T-helper 2 cell (primary cell): ENCODE measurements at places on chromosomes 3 and 15.
A peak's percentile ranks its signal among the peaks of the same experiment; 100 is the strongest.

- no peak for DNase-seq
Measured at GRCh38 chr3:40054568-40055222, 245.3 kb downstream of the MYRIP start.

GRCh38 chr15:85792912-85793590, 1.7 kb downstream of the KLHL25 start:
- no peak for DNase-seq

DNA sequence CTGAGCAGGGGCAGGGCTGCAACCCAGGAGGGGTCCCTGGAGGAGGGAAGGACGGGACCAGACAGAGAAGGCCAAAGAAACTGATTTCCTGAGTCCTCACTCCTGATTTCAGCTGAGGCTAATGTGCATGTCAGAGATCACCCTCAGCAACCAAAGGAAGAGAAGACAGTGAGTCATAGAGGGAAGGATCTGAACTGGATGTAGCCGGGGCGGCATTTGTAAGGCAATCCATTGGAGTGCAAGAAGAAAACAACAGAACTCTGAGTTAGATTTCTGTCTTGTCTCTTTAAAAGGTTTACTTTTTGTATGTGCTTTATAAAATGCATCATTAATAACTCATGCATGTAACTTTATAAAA, 105.3 kb upstream of the AGBL1 start:
- DNase-seq = no peak

- DNase-seq = no peak
Measured at GRCh38 chr15:65947041-65947440, 77.8 kb downstream of the RAB11A start.

DNA sequence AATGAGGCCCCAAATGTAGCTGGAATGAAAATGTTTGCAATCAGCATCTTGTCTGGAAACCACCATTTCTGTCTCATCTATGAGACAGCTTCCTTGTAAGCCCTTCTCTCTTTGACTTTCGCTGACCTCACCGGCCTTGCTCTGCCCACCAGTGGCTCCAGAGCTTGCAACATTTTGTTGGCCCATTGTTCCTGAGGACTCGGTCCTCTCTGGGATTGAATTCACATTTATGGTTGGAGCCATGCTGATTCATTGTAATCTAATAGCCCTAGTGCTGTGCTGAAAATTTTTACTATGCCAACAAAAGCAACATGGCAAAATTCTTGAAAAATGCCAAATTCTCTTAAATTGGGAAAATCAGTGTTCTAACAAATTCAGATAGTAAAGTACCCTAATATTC, 37.2 kb downstream of the ABHD5 start:
- DNase-seq = no peak

- DNase-seq = no peak
Measured at GRCh38 chr3:10150987-10151386, 9.4 kb downstream of the VHL start.

GRCh38 chr15:43370975-43371974, at the start of the genes TUBGCP4 and ZSCAN29:
Gene TUBGCP4, plus strand, starts transcription at chr15:43371101. Its CDS starts 254 bp downstream, at chr15:43371355.
Gene ZSCAN29, minus strand, starts transcription at chr15:43371043. Its CDS starts 1,130 bp downstream, at chr15:43369913.
- DNase-seq = peak; percentile 61

DNA sequence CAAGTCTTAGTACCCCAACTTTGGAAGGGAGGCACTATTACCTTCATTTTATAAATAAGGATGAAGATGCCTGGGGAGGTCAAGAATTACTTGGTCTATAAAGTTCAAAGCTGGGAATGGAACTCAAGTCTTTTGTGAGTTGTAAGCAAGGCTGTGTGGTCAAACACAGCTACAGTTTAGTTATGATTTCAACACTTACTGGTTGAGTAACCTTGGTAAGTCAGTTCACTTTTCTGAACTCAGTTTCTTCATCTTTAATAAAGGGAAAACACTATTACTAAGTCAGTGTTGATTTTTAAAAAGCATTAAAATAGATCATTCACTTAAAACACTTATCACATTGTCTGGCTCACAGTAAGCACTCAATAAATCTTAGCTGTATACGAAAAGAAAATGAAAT, 200.4 kb upstream of the ADAMTS9 start:
- no peak for DNase-seq

DNA sequence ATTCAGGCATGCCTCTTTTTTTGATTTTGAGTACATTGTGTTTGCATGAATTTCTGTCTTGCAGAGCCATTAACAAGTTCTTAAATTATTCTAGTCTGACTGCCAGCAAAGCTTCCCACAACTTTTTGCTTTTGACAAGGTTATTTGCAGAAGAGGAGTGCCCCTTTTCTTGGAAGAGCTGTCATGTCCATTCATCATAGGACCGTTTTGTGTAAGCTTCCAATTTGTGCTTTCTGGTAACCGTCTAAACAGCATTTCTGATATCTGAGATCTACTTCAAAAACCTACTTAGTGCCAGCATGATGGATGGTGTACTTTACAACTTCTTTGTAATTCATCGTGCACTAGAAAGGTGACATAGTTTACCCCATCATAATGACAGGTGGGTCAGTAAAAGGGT, 379.7 kb downstream of the NAALADL2 start:
- DNase-seq = no peak

- DNase-seq = no peak
Measured at GRCh38 chr15:92922418-92923002, 22.4 kb downstream of the CHD2 start.

DNA sequence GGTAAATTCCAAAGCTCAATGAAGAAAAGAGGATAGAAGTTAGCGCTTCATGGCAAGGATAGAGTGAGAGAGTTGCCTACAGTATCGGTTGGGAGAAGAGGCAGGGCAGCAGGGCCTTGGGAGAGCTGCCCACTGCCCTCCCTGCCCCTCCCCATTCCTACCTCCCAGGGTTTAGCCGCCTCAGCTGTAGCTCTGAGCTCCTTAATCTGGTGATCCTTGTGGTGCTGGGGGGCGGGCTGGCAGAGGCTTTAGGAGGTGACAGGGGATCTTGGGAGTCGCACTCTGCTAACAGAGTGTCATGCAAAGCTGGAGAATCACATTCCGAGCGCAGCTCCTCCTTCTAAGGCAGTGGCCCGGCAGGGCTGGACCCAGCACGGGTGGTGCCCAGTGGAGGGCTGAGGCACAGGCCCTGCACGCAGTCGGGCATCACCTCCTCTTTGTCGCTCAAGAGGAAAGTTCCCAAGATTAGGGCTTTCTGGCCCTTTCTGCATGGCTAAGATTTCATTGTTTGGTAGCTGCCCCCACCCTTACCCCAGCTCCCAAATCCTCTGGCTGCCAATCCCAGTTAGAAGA, 57.1 kb upstream of the POLG start:
- DNase-seq = no peak

DNA sequence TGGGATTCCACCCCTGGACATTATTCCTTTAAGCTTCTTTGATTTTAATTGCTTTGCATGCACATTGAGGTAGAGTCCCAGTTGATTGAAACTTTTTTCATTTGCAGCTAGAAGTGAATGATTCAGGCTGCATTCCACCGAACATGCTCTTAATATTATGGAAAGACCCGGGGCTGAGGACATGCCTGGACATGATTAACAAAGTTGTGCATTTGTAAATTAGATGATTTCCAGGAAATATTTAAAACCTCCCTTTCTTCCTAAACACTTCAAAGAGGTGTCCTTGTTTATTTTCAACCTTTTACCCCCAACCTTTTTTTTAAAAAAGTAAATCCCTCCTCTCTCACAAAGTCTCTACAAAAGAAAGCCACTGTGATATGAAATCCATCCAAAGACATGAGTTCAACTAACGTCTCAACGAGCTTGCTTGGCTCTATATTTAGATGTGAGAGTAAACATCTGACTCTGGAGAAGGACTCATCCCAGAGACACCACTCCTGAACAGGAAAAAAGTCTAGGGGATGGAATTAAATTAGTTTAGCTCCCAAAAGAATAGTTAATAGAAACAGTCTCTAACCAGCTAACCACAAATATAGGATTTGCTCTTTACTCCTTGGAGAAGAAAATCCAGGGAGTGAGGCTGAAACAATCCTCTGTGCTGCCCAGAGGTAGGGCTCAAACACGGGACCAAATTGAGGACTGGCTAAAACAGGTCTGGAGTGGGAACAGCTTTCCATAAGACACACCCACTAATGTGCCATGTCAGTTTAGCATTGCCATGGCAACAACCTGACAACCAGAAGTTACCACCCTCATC, 83.1 kb downstream of the XXYLT1 start:
- no peak for DNase-seq

DNA sequence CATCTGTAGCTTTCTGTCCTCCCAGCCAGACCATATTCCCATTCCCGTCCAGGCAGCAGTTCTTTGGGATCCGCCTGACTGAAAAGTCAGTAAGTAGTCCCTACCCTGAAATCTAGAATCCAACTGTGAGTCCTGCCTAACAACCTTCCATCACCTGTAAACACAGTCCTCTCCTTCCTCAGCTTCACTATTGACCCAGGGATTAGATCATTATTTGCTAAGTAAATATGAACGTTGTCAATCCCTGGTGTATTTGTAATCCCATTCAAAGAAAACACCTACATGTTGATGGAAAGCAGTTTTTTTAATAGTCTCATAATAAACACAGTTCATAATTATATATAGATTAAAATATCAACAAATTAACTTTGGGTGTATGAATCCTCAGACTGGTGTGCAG, 732 bp downstream of the SAXO2 start:
- DNase-seq = no peak

DNA sequence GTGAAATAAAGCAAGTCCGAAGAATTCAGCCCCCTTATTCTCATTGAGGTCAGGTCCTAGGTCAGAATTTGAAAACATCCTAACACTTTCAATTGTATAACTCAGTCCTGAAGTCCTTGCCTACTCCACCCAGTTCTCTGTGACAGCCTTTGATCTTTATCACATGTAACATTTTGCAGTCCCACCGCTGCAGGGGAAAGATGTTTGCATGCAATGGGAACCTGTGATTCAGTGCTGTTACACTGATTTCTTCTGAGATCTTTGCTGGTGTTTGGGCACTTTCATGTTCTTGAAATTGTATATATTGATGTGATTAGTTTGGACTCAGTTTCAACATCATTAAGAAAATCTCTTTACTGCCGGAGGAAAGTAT, 18.0 kb upstream of the SECISBP2L start:
- DNase-seq = no peak

- DNase-seq = no peak
Measured at GRCh38 chr15:51227940-51228732, 110.3 kb downstream of the CYP19A1 start.

GRCh38 chr3:26920646-26921478, 298.3 kb downstream of the LRRC3B start:
- DNase-seq = no peak

GRCh38 chr3:122102191-122102935, 47.2 kb downstream of the CD86 start:
- peak; percentile 42 for DNase-seq

- no peak for DNase-seq
Measured at GRCh38 chr3:42751609-42752008, 21.4 kb downstream of the CCDC13 start.

GRCh38 chr3:172339892-172340291, 108.4 kb downstream of the GHSR start:
- no peak for DNase-seq

DNA sequence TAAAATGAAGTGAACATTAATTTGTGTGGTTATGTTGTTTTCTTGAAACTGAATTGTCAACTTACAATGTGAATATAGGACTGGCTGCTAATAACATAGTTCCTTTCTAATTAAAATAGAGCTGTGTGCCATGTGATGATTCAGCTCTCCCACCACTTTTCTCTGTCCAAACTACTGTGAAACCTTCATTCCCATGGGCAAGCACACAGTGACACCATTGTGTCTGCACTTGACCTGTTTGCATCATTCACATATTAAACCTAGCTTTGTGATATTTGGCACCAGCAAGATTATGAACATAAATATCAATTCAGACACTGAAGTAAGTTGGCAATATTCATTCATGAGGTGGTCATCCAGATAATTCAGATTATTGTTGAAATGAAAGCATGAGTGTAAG, 78.8 kb upstream of the TCF12 start:
- no peak for DNase-seq

GRCh38 chr15:25092661-25093060, 137.9 kb downstream of the SNRPN start:
- DNase-seq = no peak

DNA sequence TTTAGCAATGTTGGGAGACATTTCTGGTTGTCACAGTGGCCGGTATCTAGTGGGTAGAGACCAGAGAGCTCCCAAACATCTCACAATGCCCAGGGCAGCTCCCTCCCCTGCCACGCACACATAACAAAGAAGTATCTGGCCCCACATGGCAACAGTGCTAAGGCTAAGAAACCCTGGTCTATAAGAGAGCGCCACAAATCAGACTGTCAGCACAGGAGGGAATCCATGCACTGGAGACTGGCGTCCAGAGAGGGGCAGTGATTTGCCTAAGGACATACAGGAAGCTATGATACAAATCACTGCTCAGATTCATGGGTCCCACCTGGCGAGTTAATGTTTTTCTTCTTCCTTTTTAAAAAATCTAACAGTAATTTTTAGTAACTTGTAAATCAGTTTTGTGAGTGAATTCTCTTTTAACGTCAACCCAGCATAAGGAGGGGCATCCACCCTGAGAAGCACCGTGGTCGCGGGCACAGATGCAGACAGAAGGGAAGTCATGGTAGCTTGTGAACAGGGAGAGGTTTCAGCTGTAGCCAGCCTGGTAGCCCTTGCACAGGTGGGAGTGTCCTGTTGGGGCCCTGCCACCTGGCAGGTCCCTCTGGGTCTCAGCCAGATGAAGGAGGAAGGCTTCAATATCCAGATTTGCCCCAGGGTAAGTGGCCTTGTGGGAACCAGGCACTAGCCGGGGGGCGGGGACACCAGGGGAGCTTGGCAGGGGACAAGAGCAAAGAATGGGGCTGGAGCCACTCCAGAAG, 8.7 kb downstream of the ISG20 start:
- DNase-seq = no peak

DNA sequence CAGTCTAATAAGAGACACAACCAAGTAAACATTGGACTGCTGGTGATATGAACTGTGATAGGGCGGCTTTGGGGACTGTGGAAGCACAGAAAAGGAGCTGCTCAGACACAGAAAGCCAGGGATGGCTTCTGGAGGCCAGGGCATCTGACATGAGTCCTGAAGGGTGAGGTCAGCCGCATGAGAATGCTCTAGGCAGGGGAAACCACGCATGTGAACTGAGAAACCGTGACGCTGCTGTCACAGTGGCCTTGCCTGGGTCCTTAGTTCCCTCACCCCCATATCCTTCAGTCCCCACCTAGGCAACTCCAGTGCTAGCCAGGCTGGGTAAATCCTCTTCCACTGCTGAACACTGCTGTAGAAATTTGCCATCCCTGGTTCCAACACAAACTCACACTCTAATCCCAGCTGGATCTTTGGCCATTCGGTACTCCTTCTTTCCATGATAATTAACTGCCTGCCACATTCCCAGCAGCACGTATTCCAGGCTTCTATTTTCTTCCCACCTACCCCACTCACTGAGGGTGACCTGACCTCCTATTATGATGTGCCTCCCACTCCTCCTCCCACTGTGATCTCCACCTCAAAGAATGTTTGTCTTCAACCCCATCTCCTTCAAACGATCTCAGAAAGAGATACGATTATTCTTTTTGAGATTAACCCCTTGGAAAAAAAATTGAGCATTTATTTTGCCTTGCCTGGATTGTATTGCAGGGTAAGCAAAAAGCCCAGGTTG, 31.4 kb downstream of the CRYGS start:
- no peak for DNase-seq

- DNase-seq = no peak
Measured at GRCh38 chr3:171847133-171847532, 4.0 kb downstream of the TMEM212 start.

- no peak for DNase-seq
Measured at GRCh38 chr3:174247687-174248152, 611.4 kb upstream of the NAALADL2 start.

- DNase-seq = no peak
Measured at GRCh38 chr3:155382396-155383042, 89.0 kb upstream of the STRIT1 start.
